NCI-H2081 (cell line): ENCODE measurements at places on chromosomes 7 and 10.

GRCh38 chr10:92074126-92074887, 150.7 kb downstream of the BTAF1 start:
- no peak for DNase-seq

- DNase-seq = no peak
Observed at GRCh38 chr10:49204119-49204518, 15.9 kb upstream of the TMEM273 start.

DNA sequence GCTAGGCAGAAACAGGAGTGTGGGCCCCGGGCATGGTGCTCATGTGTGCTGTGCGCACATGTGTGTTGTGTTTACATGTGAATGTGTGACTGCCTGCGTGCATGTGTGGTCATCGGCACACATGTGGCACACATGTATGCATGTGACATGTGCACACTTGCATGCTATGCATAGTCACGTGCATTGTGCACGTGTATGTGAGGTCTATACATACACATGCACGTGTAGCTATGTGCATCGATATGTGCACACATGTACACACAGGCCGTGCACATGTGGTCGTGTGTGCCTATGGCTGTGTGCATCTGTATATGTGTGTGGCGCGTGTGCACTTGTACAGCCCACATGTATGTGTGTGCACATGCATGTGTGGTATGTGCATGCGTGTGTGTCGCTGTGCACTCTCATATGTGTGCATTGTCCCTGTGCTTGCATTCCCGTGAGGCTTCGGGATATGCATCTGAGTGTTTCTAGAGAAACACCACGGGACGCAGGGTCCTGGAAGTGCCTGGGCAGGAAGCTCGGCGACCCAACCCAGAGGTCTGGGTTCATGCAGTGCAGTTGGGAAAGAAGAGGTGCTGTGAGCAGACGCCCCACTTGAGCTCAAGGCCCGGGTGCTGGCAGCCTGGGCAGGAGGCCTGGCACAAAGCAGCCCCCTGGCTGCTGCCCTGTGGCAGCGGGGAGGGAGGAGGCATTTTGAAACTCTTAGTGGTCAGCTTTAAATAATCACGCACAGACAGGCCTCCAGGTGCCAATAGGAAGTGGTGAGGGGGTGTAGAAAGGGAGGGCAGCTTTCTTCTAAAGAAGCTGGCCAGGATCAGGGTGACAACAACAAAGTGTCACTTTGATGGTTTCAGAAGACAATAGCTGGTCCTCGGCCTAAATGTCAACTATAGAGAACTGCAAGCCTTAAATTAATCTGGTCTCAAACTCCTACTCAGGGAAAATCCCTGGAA, 410.0 kb upstream of the MGMT start:
- DNase-seq = no peak

DNA sequence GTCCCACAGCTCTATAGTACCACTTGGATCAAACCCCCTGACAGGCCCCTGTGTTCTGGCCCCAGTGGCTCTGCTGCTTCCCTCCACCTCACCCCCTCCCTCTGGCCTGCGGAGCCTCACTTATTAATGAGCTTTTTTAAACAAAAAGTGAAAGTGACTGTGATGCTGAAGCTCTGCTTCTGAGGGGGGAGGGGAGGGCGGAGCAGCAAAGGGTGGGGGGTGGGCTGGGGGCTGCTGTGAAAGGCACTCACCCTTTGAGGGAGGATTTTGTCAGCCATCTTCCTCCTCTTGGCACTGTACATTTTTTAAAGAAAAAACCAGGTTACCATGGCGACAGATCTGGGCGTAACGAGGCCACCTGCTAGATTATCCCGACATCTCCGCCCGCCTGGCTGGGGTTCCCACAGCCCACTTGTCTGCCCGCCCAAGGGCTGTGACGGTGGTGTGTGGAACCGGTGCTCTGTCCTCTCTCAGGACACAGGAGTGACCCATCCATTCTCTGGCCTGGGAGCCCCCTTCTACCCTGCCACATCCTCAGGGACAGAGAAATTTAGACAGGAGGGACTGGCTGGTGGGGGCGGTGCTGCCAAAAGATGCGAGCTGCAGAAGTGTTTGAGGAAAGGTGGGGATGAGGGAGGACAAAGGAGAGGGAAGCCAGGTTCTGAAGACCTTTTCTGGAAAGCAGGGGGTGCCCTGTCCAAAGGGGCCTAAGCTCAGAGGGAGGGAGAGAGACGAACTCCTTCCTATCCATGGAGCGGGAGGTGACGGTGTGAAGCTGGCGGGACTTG, 4.9 kb downstream of the SMARCD3 start:
- DNase-seq = peak; percentile 35

DNA sequence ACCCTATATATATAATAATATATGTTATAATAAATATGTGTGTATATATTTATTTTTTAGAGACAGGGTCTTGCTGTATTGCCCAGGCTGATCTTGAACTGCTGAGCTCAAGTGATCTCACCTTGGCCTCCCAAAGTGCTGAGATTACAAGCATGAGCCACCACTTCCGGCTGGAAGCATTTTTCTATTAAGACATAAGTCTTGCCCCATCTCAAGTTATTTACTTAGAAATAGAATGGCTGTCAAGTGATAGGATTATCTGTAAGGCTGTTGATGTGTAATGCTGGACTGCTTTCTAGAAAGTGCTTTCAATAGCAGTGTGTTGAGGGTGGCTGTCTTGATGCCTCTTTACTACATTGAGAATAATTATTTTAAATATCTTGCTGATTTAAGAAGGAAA, 65.2 kb downstream of the ZMYND11 start:
- DNase-seq = no peak

GRCh38 chr10:59373071-59373470, 10.7 kb upstream of the FAM13C start:
- no peak for DNase-seq

DNA sequence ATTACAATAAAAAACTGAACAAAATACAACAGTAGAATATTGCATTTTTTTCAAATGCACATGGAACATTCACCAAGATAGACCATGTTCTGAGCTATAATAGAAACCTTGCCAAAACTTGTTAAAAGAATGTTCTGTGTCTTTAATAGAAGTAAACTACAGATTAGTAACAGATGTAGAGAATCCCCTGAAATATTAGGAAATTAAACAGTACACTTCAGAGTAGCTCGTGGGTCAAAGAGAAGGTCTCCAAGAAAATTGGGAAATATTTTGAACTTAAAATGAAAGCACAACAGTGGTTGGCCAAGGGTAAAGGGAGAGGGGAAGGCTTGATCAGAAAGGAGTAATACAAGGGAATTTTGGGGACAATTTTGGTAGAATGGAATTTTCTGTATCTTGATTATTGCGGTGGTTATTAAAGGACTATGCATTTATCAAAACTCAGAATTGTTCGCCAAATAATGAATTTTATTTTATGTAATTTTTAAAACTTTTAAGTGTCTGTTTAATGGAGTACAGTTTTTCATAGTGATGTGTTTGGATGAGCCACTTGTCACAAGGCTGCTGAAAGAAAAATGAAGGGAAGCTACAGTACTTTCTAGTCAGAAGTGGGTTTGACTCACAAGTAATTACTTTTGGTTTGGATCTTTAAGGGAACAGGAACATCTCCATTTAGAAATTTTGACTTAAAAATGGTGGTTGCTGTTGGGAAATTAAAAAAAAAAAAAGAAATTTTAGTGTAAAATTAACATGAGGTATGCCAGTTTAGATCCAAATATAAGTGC, 10.2 kb downstream of the PLEKHA8 start:
- DNase-seq = no peak

DNA sequence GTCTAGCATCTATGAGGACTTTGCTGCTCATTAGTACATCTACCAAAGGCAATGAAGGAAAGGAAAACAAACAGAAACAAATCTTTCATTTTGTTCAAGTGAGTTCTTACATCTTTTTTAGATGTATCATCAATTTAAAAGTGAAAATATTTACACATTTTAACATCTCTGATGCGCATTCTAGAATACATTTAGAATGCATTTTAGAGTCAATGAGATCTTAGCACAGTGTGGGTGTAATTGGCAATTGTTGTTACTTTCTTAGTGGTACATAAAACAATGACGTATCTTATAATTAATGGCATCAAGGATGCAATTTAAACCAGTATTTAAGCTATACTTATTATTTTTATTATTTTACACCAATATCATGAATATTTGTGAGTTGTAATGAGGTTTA, 51.4 kb downstream of the TPK1 start:
- no peak for DNase-seq

GRCh38 chr10:92834331-92834730, 14.0 kb upstream of the EXOC6 start:
- DNase-seq = no peak

DNA sequence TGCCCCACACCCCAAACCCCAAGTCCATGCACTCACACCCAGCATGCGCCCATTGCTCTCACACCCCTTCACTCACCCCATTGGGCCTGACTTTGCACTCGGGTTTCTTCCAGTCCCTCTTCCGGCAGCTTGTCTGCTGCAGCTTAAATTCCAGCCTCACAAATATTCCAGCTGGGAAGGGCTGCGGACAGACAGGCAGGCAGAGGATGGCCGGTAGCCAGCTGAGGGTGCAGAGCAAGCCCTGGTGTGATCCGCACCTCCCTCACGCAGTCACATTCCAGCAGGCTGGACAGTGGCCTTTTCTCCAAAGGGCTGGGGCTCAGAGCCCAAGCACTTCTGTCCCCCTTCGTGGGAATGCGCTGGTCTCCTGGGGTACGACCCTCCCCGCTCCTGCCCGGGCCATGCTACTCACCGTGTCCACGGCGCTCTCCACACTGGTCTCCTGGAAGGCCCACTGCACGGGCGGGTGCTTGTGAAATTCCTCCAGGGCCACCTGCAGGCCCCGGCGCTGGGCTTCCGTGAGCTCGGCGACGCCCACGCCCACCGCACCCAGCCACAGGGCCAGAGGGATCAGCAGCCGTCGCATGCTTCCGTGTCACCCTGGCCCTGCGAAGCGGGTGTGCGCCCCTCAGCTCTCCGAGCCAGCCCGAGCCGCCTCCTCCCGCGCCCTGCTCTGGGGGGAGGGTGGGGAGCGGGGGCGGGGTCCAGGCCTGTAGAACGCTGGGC, 1.2 kb downstream of the RARRES2 start:
- no peak for DNase-seq

DNA sequence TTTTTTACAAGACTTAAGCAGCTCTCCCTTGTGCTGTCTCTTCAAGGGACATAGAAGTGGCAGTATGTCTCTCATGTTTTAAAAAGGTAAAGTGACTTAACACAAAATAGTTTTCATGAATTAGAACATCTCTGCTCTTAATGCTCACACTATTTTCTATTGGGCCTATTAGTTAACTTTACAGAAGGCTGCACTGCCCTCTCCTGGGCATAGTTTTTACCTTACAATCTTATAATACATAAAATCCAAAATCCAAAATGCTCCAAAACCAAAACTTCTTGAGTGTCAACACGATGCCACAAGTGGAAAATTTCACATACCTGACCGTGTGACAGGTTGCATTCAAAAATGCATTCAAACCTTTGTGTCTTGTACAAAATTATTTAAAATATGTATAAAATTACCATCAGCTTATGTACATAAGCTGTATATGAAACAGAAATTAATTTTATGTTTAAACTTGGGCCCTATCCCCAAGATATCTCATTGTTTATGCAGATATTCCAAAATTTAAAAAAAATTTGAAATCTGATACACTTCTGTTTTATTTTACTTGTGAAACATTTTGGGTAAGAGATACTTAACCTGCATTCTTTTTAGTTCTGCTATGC, 25.8 kb downstream of the TES start:
- DNase-seq = peak; percentile 48

DNA sequence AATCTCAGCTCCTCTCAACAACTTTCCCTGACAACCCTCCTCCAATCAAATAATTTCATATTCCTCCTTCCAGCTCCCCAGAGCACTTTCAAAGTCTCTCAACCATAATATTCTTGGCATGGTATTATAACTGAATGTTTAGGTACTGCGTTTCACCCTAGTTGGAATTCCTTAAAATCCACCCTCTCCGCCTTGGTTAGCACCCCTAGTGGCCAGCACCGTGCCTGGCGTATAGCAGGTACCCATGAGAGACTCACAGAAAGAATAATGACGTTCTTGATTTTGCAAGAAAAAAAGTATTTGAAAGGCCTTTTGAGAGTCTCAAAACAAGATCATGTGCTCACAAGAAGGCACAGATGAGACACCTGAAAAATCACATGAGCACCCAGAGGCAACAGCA, 50.9 kb downstream of the GLI3 start:
- DNase-seq = no peak

GRCh38 chr7:18505870-18506460, 10.4 kb downstream of the HDAC9 start:
- no peak for DNase-seq

- no peak for DNase-seq
Observed at GRCh38 chr7:53697913-53698312, 662.5 kb downstream of the POM121L12 start.

GRCh38 chr10:33244354-33244967, 90.0 kb downstream of the NRP1 start:
- DNase-seq = no peak

DNA sequence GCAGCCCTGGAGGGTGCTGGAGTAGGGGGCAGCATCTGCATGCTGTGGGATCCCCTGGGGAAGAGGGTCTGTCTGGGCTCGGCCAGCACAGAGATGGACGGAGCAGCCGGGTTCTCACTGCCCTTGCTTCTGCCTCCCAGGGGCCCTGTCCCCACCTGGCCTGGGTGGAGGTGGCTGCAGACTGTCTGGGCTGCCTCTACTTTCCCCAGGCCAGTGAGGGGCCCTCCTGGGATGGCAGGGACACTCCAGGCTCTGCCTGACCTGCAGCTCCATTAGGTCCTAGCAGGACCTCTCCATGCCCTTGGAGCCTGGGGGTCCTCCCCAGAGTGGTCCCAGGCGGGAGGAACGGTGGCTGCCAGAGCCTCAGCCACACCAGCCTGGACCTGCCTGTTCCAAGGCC, 63.7 kb downstream of the PWWP2B start:
- DNase-seq = no peak

GRCh38 chr7:128168667-128169210, 72.3 kb upstream of the LEP start:
- no peak for DNase-seq

DNA sequence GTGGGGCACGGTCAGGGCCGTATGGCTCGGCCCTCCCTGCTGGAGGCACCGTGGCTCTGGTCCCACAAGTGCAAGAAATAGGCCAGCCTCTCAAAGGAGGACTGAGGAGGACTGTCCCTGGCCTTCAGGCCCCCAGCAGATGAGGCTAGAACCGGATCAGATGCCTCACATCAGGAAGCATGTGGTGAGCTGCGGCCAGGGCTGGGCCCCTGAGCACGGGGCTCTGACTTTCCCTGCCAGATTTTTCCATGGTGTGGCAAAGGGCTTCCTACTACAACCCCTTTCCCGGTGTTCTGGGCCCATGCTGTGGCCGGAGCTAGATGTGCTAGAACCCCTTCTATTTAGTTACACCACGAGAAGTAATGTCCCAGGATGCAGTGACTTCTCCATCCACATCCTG, 100.4 kb downstream of the TCERG1L start:
- DNase-seq = no peak

GRCh38 chr10:83932245-83932644, 207.1 kb upstream of the GHITM start:
- DNase-seq = no peak

- no peak for DNase-seq
Observed at GRCh38 chr7:149868623-149869290, 5.0 kb upstream of the ATP6V0E2 start.

DNA sequence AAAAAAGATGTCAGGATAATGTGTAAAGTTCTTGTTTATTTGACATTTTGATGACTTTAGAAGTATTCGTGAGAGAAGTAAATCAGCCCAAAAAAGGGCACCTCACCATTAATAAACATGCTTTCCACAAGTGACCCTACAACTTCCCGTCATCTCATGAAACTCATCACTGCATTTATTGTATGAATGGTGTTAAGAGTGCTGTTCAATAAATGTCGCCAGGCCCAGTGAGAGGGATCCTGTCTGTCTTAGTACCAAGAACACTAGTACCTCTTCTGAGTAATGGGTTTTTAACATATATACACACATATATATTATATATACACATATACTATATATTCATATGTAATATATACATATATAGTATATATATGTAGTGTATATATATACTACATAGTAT, 61.9 kb downstream of the TMEM26 start:
- DNase-seq = no peak
